ENCODE measurements at places on chromosomes 3 and 15.

DNA sequence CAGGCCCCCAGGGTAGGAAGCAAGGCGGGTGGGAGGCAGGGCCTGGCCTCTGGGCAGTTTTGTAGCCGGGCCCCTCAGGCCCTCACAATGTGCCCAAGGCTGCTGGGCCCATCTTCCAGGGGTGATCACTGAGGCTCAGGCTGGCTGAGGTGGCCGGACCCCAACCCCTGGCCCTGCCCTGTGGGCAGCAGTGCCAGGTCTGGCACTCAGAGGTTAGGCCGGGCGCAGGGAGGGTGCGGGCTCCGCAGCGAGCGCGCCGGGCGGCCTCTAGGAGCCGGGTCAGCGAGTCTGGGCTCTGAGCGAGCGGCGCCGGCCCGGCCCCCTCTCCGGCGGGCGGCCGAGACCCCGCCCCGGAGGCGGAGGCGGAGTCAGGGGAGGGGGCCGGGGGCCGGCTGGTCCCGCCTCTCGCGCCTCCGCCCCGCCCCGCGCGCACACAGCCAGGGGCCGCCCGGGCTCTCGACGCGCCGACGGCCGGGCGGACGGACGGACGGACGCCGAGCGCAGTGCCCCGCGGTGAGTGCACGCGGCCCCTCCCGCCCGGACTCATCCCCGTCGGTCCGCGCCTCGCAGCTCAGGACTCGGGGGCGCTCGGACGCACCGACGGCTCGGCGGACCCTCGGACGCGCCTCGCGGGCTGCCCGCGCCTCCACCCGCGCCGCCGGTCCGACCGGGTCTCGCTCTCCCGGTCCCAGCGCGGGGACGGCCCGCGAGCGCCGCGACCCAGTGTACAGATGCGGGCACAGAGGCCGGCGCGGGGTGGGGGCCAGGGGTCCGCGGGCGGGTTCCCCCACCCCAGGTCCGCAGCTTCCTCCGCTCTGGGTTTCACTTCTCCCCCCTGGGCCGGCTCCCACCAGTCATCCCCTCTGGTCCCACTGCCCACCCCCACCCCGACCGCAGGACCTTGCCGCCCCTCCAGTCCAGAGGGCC is at the start of gene FBLN2:
FBLN2 (plus strand) TSS at position 430 of the 927 bp plus-strand sequence. CDS start 21,231 bp downstream, outside the sequence.
- peak; percentile 72 for DNase-seq

GRCh38 chr15:34900748-34901147 is 68.8 kb downstream of the AQR start:
- no peak for DNase-seq

GRCh38 chr3:102224171-102224570 is 210.6 kb upstream of the ZPLD1 start:
- peak; percentile 38 for DNase-seq

DNA sequence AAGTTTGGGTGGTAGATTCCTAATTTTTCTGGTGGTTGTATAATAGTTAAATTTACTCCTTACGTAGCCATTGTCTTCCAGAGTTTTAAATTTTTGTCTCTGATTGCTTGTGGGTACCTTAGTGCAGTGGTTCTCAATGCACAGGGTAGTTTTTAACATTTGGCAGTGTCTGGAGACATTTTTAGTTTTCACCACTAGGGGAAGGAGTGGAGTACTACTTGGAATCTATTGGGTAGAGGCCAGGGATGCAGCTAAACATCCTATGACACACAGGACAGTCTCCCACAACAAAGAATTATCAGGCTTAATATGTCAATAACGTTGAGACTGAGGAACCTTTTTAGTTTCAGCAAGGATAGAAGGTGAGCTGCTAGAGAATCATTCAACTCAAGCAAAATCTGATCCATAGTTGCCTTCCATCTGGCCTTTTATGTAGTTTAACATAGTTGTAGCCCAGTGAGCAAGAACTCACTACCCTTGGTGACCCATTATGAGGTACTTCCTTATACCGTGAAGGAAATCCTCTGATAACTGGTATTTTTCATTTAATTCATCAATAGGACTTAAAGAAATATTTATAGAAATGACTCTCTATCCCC is 8.6 kb upstream of the STX19 start:
- DNase-seq, result peak; percentile 57

- no peak for DNase-seq
These were observed 68.9 kb downstream of the MYH15 start for GRCh38 chr3:108441518-108441917.

- no peak for DNase-seq
These were observed 303.4 kb upstream of the NR2E3 start for GRCh38 chr15:71506946-71507345.

GRCh38 chr3:54123776-54124196 is 1.4 kb downstream of the CACNA2D3 start:
- DNase-seq, result peak; percentile 4

GRCh38 chr15:91099616-91099994 is 452 bp upstream of the SV2B start:
- peak; percentile 23 for DNase-seq

DNA sequence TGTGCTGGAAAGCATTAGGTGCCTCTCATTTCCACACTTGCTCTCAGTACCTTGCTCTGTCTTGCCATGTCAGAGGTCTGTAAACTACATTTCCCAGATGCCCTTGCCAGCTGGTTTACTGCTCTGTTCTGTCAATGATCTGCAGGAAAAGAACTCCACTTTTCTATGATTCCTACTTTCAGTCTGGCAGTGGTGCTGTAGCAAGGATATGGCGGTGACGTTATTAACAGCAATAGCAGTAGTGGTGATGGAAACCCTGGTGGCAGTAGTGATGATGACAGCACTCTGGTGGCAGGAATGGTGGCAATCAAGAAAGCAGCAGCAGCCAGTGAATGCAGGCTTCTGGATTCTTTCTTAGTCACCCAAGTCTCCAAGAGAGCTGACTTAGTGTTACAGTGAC is 665.2 kb downstream of the DIPK2A start:
- peak; percentile 14 for DNase-seq

DNA sequence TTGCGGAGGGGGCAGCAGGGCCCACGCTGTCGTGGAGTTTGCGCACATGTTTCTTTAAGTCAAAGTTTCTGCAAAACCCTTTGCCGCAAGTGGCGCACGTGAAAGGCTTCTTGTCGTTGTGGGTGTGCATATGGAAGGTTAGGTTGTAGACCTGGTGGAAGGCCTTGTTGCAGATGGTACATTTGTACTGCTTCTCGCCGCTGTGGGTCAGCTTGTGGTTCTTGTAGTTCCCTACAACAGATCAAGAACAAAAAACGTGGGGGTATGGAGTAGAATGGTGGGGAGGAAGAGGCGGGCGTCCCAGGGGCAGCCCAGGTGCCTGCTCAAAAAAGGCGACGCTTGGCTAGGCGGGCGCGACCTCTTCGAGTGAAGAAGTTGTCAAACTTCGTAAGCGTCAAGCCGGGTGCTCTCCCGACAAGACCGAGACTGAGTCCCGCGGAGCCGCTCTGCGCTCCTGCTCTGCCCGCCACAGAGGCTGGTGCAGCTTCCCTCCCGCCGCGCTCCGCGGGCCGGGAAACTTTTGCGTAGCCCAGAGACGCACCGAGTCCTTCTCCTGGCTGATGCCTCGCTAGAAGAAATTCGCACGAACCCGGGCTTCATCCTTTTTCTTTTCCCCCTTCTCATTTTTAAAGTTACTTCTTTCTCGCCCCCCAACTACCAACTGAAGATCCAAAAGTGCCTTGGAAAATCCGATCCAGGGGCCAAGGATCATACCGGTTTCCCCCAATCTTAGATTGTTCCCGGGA is 3.1 kb downstream of the FEZF2 start:
- DNase-seq, result no peak

DNA sequence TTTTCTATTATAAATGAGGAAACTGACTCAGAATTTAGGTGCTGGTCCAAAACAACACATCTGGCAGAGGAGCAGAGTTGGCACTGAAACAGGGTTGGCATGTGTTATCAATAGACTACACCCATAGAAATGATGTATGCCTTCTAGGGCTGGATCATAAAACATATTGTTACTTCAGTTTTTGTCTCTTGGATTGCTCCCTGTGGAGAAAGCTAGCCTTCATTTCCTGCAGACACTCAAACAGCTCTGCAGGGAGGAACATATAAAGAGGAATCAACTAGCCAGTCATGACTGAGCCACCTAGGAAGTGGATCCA is 507 bp upstream of the MRPL3 start:
- peak; percentile 6 for DNase-seq

- DNase-seq, result no peak
These were observed 15.9 kb downstream of the TGM5 start for GRCh38 chr15:43250785-43251184.

DNA sequence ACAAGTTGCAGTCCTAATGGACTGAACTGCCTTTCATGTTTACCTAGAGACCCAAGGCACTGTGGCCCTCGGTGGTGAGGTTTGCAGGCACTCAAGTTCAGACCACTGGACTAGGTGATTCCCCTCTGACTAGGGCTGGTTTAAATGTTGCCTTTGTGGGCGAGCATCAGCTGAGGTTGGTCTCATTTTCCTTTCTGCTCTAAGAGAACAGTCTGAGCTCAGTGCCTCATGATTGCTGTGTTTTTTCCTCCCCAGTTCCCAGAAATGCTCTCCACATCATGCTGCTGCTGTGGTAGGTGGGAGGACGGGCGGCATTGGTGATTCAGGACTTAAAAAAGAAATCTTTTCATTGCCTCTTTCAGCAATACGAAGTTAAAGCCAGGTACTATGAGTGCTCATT is 237.2 kb downstream of the MBNL1 start:
- DNase-seq, result no peak

DNA sequence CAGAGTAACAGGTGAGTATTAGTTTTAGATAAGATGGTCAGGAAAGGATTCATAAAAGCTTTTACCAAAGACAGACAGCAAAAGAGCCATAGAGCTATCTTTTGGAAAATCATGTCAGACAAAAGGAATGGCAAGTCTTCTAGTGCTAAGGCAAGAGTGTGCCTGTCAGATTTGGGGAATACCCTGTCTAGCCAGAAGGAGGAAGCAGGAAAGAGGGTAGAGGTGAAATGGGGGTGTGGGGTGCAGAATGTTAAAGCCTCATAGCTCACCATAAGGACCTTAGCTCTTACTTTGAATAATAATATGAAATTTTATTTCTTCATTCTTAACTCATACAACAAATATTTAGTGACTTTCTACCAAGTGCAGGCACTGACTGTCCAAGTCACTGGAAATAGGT is 512.1 kb upstream of the ROBO2 start:
- DNase-seq, result no peak

- no peak for DNase-seq
These were observed 19.3 kb downstream of the CCNB2 start for GRCh38 chr15:59124261-59124660.

- DNase-seq, result peak; percentile 13
These were observed 874 bp upstream of the ERC2 start for GRCh38 chr3:56469141-56469540.

All from fibroblast of skin of back (primary cell).